ENCODE measurements at places on chromosomes 13 and 19.

- peak; percentile 64 for DNase-seq
Observed at GRCh38 chr19:58575183-58576041, 2.3 kb upstream of the MZF1 start.

- DNase-seq = no peak
Observed at GRCh38 chr19:28868836-28869235, 344.1 kb downstream of the UQCRFS1 start.

DNA sequence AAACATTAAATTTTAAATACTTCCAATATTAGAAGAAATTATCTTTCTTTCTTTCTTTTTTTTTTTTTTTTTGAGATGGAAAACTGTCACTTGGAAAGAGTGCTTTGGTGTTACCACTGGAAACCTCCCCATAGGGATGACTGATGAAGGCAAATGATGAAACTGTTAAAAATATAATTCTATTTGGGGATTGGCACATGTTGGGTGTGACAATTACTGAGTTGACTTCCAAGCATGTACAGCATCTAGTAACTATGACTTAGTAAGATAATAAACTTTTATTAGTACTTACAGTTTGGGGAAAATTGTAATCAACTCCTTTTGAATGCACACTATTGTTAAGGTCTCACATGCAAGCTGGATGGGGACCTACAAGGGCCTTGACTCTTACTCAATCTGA is 592.5 kb downstream of the KCTD12 start:
- no peak for DNase-seq

DNA sequence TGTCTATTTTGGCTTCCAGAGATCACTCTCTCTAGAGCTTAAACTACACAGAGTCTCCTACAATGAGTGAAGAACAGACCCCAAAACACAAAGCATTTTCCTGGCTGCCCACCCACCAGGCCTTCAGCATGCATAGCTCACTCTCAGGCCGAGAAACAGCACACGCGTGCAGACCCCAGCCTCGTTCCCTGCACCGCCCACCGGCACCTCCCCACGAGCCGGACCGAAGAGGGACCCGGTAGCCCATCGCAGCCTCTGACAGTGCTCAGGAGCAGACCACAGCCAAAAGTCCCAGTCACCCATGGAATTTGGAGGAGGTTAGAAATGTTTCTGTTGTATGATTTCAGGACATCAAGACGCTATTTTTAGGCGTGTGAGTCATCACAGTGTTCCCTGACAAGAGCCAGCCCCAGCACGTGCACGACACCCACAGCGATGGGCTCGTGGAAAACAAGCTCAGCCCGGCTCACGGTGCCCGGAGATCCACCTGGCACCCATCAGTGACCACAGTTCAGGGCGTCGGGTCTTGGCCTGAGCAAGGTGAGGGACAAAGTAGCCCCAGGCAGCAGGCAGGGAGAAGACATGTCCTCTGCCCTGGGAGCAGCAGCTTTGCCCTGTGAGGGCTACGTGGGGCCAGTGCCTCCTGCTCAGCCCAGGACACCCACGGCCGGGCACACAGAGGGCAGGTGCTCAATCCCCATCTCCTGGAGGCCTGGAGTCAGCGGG is 50.1 kb upstream of the SPACA7 start:
- DNase-seq = no peak

DNA sequence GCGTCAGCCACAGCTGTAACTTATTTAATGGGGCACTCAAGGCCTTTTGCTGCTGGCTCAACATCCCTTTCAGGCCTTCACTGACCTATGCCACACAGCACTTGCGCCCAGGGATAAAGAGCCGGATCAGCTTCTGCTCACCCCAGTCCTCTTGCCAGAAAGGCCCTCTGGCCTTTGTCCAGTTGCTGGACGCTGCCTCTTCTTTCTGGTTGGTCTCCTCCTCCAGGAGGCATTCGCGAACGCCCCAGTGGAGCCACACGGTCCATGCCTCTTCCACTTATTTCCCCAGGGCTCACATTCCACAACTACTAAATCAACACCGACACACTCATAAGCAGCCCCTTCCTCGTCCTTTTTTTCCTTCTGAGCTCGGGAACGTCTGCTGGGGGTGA is 3.7 kb upstream of the ZNF329 start:
- no peak for DNase-seq

DNA sequence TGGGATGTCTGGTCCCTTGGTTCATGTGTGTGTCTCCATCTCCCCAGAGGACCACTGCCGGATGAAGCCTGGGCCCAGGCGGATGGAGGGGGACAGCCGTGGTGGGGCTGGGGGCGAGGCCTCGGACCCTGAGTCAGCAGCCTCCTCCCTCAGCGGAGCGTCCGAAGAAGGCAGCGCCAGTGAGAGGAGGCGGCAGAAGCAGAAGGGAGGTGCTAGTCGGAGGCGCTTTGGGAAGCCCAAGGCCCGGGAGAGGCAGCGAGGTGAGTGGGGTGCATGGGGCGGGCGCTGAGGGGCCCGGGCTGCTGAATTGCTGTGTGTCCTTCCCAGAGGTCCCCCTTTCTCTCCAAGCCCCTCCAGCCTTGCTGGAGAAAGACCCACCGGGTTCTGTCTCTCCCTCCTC is 3.2 kb downstream of the CCDC106 start:
- no peak for DNase-seq

DNA sequence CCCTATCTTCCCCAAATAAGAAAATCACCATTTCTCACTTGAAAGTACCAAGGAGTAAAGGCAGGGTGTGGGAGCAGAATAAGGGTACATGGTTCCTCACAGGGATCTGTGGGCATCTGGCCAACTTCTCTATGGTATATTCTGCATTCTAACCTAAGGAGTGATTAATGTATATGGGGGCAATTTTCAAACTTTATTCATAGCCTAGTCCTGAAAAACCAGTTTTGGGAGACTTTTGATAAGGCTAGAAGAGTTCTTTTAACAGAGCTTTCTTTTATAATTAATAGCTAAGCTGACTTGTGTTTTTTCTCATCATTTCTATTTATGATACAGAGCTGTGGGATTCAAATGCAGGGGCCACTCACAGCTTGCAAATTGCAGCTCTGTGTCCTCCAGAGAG is 852 bp downstream of the SCEL start:
- no peak for DNase-seq

DNA sequence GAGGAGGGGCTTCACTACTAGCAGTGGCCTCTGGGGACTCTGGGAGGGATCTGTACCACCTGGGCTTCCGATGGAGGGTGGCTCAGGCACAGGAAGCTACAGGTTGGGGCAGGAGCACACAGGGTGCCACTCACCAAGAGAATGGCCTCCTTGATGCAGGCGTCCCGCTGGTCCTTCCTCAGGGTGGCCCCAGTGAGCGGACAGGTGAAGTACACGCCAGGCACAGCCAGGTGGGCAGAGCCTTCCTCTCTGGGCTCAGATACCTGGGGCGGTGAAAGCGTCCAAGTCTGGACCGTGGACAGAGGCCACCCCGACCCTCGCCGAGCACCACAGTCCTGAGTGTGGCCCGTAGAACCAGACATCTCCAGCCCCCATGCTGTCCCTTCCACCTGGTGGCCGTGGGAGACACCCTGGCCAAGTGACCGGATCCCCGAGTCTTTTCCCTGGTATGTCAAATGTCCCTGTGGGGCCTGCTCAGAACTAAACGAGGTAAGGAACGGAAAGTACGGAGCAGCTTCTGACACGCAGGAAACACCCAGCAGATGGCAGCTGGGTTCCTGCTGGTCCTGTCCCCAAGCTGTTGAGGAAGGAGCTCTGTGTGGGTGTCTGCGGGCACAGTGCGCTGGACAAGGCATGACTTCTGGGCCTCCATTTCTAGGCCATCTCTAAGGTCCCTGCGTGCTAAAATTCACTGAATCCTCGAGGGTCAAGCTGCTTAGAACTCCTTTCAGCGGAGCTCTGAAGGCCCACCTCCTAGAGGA is 5.2 kb downstream of the UBXN6 start:
- no peak for DNase-seq

- DNase-seq = no peak
Observed at GRCh38 chr13:106815545-106815944, 247.6 kb upstream of the ARGLU1 start.

- no peak for DNase-seq
Observed at GRCh38 chr13:98595134-98595533, 18.2 kb upstream of the STK24 start.

GRCh38 chr19:54461613-54462012 is 2.0 kb downstream of the LENG9 start:
- DNase-seq = no peak

DNA sequence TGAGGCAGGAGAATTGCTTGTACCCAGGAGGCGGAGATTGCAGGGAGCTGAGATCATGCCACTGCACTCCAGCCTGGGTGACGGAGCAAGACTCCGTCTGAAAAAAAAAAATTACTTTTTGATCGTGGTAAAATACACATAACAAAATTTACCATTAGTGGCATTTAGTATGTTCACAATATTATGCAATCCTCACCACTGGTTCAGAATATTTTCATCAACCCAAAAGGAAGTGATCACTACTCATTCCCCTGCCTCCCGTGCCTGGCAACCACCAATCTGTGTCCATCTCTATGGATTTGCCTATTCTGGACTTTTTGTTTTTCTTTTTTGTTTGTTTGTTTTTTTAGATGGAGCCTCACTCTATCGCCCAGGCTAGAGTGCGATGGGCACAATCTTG is 1.2 kb upstream of the PALM3 start:
- no peak for DNase-seq

- no peak for DNase-seq
Observed at GRCh38 chr13:25869941-25870340, 181.9 kb downstream of the SHISA2 start.
